ENCODE measurements at places on chromosomes 1 and 21. TPM values are rescaled to one million over a fixed set of nuclear protein-coding genes. Genes with fewer than 3 reads are reported as not detected.

DNA sequence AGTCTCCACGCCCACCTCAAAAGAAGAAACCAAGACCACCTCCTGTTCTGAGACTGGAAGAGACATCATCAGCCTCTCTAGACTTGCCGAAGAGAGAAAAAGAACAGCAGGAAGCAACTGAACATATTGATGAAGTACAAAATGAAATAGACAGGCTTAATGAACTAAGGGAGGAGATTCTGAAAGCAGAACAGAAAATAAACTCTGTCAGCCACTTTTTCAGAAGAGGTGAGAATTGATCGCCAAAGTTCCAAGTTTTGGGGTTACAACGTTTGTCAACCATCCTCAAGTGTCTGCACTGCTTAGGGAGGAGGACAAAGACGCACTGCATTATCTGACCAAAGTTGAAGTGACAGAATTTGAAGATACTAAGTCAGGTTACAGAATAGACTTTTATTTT is 45.6 kb downstream of the ABL2 start:
- no peaks in the 10 kb centered on the region for H3K27me3 ChIP-seq
- H3K36me3 ChIP-seq, result no peaks in the 10 kb centered on the region

G0S2 gene
- 392 TPM for total RNA-seq

GRCh38 chr1:233097959-233098580 is 147.7 kb downstream of the NTPCR start:
- H3K27ac ChIP-seq, result no peak overlapping the region
- H3K27me3 ChIP-seq, result no peaks in the 10 kb centered on the region
- H3K36me3 ChIP-seq, result no peaks in the 10 kb centered on the region

HPDL gene
- 1.3 TPM for total RNA-seq

Measured in ovary (tissue), 10 donors.